CD4-positive, alpha-beta T cell treated with Interleukin-17A for 4 hours (primary cell): ENCODE measurements at places on chromosomes 7 and 10.

DNA sequence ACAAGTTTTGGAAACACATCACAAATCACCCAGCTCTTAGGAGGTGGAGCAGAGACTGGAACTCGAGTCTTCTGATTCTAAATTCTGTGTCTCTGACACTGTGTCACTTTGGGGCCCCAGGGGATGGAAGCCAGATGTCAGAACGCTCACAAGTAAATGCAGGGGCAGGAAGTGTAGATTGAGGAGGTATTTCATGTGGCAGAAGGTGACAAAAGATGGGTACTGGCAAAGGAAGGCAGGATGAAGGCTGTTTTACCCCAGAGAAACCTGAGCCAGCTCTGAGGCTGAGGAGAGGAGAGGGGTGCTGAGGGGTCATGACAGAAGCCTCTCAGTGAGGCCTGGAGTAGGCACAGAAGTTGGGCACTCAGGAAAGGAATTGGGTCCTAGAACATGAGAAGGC is 6.0 kb upstream of the PURB start:
- peak; percentile 48 for DNase-seq

GRCh38 chr7:32051128-32051527 is 19.1 kb downstream of the PDE1C start:
- DNase-seq, result no peak

- no peak for DNase-seq
These were observed 27.7 kb downstream of the MMRN2 start for GRCh38 chr10:86929468-86930380.

DNA sequence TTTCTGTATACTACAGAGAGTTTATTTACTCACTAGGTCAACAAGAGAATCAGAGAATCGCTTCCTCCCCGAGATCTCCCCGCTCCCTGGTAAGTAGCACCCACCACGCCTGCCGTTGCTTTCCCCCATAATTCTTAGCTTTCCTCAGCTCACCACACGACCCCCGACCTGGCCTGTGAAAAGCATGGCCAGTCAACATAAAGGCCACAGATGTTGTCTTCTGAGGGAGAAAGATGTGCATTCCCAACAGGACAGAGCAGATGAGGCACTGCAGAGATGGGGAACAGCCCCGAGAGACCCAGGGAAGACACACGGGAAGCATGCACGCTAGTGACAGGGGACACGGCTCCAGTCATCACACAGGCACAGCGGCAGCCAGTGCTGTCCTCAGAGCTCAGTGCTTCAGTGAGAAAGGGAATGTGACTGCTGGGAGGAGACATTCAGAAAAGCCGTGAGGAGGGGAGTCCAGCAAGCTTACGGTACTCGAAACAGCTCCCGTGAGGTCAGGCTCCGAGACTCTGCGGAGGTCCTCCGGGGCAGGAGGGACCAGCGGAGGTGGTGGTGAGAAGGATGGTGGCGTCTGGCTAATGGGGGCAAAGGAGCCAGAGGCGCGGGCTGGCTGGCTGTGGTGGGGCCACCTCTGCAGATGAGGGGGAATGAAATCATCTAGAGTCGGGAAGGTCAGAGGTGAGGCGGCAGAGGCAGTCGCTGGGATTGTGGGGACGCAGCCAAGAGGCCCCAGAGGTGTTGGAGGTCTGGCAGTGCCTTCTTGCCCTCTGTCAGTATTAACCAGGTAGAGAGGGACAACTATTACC is 123.4 kb upstream of the PDLIM1 start:
- no peak for DNase-seq

DNA sequence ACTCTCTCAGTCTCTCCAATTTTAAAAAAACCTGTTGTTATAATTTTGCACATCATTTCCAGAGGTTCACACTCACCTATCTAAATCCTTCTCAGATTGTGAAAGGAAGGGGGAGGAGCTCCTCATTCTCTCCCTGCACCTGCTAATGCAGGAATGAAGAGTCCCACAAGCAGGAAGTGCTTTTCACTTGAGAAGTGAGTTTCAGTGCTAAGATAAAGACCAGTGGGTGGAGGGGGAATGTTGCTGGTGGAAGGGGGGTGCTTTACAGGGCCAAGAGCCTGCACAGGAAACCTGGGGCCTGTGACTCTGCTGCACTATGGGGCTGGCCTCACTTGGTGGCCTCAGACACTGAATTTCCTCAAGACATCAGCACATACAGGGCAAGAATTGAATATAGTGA is 176.4 kb downstream of the PTPN20 start:
- peak; percentile 23 for DNase-seq

DNA sequence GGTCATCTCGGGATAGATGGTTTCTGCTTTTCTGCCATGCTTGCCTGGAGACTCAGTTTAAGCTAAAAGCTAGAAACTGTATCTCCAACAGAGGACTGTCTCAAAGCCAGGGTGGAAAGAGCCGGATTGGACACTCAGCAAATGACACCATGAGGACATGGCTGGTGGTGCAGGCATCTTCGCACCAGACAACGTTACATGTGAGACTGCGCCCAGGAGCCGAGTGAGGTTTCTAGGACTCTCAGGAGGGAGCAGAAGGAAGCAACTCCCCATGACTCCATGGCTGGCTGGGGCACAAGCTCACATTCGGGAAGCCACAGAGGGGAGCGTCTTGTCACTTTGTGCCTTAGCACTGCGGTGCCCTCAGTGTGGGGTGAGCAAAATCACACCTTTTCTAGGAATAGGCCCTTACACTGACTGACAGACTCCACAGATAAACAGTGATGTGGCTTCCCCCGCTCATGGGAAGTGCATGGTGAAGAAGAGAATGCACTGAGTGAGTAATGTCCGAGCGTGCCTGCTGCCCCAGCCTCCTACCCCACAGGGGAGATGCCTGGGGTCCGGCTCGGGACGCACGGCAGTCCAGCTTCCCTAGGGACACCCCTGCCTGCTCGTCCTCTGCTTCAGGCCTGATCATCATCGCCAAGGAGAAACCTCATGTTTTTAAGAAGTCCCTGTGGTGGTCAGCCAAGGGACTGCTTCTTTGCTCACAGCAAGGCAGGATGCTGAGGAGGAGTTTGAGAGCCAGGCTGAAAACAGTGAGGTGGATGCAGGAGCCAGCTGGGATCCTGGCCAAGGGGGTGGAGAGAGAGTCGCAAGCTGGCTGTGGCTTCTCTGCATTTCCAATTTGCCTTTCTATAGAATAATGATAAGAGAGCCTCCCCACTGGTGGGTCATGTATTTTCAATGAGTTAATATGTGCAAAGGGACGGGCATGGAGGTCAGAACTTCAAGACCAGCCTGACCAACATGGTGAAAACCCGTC is 52.2 kb upstream of the FXYD4 start:
- DNase-seq, result no peak

- no peak for DNase-seq
These were observed 46.6 kb downstream of the ATXN7L1 start for GRCh38 chr7:105829681-105830322.

DNA sequence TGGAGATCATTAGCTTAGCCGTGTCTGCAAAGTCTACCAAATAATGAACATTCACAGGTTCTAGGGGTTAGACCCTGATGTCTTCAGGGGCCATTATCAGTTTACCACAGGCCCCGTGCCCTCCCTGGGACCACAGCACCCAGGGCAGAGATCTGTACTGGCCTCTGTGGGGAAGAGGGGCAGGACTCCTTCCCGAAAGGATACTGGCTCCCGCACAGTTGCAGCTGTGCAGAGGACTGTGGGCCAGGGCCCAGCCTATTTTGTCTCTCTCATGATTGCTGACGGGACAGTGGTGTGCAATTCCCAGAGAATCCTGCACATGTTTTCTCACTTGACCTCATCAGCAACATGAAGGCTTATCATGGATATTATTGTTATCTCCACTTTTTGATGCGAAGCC is 243.9 kb downstream of the GLRX3 start:
- no peak for DNase-seq

GRCh38 chr7:128833148-128833945 is 3.1 kb downstream of the FLNC start:
- DNase-seq, result no peak

- no peak for DNase-seq
These were observed 120.0 kb downstream of the CRPPA start for GRCh38 chr7:16301291-16301690.

- no peak for DNase-seq
These were observed 80.3 kb downstream of the AMPH start for GRCh38 chr7:38550836-38551235.

GRCh38 chr7:105153531-105153930 is 139.5 kb downstream of the KMT2E start:
- no peak for DNase-seq

DNA sequence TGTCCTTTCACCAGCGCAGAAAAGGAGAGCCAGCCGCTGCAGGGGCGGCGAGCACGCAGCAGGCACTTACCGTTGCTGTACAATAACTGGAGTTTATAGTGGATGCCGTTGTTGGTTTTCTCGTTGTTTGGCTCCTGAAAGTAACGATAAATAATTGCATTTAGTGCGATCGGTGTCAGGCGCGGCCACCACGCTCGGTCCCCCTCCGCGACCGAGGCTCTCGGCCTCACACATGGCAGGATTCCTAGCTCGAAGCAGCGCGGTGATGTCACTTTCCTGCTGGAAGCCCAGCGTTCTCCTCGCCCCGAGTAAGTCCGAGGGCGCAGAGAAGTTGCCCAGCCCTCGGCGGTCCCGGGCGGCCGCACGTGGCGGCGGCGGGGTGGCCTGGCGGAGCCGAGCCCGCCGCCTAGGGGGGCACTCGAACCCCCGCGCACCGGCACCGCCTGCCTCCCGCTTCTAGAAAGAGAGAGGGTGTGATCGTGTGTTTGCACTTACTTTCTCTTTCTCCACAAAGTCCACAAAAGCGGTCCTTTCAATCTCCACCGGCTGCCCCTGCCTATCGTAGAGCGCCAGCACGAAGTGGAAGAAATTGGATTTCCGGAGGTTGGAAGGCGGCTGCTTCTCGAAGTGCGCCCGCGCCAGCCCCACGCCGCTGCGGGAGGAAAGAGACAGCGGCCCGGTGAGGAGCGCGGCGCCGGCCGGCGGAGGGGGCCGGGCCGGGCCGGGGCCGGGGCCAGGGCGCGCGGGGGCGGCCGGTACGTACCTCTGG is 1.0 kb downstream of the EBF3 start:
- no peak for DNase-seq

- no peak for DNase-seq
These were observed 323.0 kb downstream of the PARD3 start for GRCh38 chr10:34492081-34492480.

DNA sequence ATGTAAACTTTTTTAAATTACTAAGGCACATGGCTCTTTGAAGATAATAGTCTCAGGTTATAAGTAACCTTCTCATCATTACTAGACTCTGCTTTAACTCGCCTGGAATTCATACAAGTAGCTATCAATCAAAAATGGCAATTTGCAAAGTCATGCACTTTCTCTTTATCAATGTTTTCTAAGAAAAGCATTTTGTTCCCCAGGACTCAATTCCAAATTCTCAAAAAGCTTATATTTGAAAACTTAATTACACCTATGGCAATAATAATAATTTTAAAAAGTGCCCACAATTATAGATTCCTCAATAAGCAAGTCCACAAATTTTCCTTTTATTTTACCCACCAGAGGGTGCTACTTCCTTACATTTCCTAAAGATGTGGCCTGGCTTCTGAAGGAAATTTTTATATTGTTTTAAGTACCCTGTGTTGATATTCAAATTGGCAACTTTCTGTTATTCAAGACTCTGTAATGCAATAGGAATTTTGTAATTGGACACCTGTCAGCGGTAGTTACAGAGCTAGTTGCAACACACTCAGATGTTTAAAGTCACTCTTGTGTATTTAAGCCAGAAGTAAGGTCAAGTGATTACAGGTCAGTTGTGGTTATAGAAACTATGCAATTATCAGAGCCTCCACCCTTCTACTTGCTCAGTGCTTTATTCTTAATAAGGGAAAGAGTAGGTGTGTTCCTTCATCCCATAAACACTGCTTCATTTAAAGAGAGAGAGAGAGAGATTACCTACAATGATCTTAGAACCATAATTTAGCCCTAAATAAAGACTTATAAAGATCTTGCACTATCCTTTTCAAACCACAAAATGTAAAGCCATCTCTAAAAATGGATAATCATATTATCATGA is 47.1 kb upstream of the HYAL4 start:
- no peak for DNase-seq

GRCh38 chr10:2208106-2208505 is 470.8 kb upstream of the ADARB2 start:
- no peak for DNase-seq

- DNase-seq, result no peak
These were observed 19.7 kb downstream of the CALML5 start for GRCh38 chr10:5479481-5480161.

GRCh38 chr7:153152801-153153422 is 393.4 kb downstream of the ACTR3B start:
- DNase-seq, result no peak

GRCh38 chr7:17625043-17625442 is 315.3 kb downstream of the SNX13 start:
- no peak for DNase-seq

DNA sequence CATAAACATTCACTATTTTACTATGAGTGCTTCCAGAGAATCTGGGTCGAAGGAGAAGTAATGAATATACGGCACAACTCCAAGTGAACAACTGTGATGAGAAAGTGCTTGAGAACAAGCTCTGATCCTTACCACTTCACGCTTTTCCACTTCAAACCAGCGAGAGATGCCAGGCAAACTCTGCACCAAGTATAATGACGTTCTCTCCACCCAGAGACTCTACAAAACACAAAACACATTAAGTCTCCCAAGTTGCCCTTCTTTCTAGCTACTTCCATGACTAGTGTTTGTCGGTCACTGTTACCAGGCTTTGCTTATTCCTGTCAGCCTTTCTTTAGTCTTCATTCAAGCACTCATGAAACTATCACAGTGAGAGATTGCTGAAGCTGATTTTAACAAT is 193.1 kb upstream of the IMMP2L start:
- DNase-seq, result no peak

GRCh38 chr7:90188281-90188680 is 23.3 kb upstream of the STEAP2 start:
- no peak for DNase-seq

GRCh38 chr7:27670676-27671075 is 8.0 kb upstream of the HIBADH start:
- no peak for DNase-seq

GRCh38 chr10:70932392-70933196 is 44.2 kb upstream of the PCBD1 start:
- no peak for DNase-seq

DNA sequence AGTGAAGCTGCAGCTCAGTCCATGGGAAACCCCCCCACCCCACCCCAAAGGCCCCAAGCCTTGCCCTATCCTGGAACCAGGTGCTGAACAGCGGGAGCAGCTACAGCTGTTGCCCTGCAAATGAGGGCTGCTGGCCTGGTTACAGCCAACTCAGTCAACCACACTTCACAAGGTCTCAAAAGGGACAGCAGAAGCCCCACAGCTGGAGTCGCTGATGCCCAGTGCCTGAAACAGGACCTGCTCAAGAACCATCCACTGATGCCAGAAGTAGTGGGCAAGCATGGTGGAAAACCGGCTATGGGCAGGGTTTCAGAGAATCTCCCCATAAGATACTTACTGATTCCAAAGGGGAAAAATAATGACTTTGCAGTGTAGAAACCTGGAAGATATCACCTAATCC is 110.3 kb downstream of the SLC37A3 start:
- DNase-seq, result no peak

GRCh38 chr10:97612386-97612785 is 20.9 kb downstream of the MORN4 start:
- DNase-seq, result no peak
